ENCODE measurements at places on chromosomes 2 and 18. TPM values are rescaled to one million over a fixed set of nuclear protein-coding genes. Genes with fewer than 3 reads are reported as not detected.

The MAPK4 gene
- total RNA-seq = 0.83 TPM

The SLC4A3 gene
- total RNA-seq = not detected

GRCh38 chr2:212939777-212940531 lies 211.5 kb downstream of the IKZF2 start:
- H3K36me3 ChIP-seq = no peaks in the 10 kb centered on the region
- H3K4me1 ChIP-seq = no peaks in the 10 kb centered on the region
- H3K27ac ChIP-seq = no peak overlapping the region
- no peaks in the 10 kb centered on the region for H3K27me3 ChIP-seq

DNA sequence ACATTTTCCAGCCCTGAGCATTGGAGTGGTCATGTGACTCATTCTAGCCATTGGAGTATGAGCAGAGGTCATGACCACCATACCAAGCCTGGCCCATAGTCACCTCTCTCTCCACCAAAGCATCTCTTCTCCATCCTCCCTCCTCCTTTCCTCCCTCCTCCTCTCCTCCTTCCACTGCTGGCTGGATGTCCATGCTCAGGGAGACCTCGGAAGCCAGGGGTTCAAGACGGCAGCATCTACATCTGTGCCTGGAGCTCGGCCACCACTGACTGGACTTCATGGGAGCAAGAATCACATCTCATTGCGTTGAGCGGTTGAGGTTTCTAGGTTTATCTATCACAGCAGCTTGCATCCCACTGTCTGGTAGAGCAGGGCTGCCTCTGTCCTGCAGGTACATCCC lies 252.4 kb downstream of the NDUFA10 start:
- H3K4me1 ChIP-seq = no peaks in the 10 kb centered on the region
- H3K27me3 ChIP-seq = no peaks in the 10 kb centered on the region
- peak; percentile 22 for DNase-seq
- no peak overlapping the region for H3K27ac ChIP-seq

- no peaks in the 10 kb centered on the region for H3K27me3 ChIP-seq
- H3K4me3 ChIP-seq = no peak overlapping the region
- H3K36me3 ChIP-seq = no peaks in the 10 kb centered on the region
- H3K4me1 ChIP-seq = no peaks in the 10 kb centered on the region
These were observed 59.1 kb downstream of the MRPL33 start for GRCh38 chr2:27830656-27831055.

DNA sequence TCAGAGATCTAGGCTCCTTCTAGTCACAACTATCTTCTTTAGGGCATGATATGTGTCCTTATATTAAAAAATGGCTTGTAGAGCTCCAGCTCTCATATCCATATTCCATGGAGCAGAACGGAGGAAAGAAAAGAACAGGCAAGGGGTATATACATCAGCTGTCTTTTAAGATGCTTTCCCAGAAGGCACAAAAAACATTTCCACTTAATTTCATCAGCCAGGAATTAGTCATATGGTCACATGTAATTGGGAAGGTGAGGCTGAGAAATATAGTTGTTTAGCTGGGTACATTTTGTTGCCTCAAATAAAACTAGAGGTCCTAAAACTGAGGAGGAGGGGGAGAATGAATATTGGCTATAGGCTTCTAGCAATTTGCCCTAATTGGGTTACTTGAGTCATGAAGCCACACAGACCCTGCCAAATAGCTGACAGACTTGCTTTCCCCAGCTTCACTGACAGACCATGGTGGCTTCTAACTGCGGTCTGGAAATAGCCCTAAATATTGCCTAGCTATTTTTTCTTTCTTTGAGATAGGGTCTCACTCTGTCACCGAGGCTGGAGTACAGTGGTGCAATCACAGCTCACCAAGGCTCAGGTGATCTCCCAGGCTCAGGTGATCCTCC lies 20.0 kb downstream of the MAIP1 start:
- H3K27ac ChIP-seq = no peak overlapping the region
- H3K36me3 ChIP-seq = no peaks in the 10 kb centered on the region
- H3K4me3 ChIP-seq = no peak overlapping the region
- peaks cover 7% of the 10 kb centered on the region for H3K4me1 ChIP-seq
